ENCODE measurements at places on chromosomes 12 and 14.

DNA sequence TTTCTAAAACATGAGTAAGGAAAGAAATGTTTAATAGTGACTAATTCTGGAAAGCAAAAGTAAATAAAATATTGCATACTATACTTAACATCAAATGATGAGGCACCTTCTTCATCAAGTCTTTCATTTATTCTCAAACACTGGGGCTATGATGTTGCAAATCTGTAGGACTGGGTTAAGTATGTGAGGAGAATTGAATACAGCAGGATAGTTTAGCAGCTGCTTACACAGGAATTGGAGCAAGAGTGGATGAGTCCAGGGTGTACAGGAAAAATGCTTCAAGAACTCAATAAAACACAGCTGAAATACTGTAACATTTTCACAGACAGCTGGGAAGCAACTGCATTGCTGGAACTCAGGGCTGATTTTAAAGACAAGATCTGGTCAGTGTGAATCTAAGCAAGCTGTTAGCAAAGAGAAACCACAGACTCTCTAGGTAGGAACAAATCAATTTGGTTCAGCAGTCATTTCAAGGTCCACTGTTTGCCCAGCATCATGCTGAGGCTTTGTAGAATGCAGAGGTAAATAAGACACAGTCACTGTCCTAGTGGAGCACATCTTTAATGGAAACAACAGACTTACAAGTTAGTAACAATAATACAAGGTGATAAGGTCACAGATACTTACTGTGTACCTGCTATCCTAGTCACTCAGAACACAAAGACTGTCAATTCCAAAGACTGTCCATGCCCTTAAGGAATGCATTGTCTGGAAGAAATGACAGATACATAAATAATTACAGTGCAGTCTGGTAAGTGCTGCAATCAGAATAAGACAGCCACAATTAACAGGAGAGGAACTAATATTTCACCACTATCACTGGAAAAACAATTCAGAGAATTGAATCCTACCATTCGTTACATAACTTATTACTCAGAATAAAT lies 96.8 kb upstream of the DACT1 start:
- no peak for DNase-seq

- DNase-seq: peak; percentile 43
These were observed 6.1 kb downstream of the CCDC184 start for GRCh38 chr12:48189331-48190125.

- DNase-seq: no peak
These were observed 12.8 kb downstream of the SERPINA1 start for GRCh38 chr14:94375552-94376107.

DNA sequence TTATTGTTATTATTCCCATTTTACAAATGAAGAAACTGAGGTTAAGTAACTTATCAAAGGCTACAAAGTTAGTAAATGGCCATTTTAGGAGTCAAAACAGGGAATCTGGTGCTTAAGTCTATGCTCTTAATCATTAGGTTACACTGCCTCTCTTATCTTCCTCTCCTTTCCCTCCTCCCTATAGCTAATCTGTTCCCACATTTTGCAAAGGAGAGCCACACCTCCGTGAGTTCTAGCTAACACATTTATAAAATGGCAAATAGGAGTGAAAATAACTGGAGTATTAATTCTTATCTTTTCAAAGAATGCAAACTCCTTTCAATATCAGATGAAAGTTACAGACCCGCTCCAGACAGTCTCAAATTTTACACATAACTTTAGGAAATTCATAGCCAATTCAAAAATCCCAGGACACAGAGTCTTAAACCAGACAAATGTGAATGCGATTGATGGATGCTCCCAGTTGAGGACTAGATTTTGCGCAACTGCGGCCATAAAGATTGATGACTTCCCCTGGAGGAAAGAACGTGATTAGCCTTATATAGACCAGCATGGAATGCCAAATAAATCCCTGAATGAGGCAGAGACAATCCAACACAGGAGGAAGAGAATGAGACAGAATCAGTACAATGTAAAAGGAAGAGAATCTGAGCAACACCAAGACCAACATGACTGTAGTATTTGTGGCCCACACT lies 225.0 kb upstream of the ARID2 start:
- DNase-seq: no peak

DNA sequence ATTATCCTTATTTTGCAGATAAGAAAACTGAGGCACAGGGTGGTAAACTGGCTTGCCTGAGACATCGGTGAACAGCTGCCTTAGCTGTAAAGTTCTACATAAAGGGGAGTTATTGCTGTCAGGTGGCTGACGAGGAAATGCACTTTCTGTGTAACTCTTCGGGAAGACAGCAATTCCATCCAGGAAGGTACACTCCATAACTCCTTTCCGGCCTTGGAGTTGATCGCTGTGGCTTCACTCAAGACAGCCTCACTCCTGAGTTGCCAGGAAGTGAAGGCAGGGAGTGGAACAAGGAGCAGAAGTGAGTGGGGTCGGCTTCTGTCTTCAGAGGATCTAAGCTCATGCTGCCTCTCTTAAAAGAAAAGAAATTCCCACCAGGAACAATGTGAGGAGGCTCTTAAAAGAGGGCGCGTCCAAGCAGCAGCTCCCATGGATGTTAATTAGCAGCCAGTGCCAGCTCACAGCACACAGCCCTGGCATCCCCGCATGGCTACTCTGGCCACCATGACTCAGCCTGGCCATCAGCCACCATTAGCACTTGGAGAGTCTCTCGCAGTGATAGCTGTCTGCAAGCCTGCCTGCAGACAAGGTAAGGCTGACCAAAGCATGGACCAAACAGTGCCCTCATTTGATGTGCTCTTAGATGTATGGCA lies 60.3 kb downstream of the NUAK1 start:
- DNase-seq: no peak

GRCh38 chr14:90924621-90925340 lies 108.6 kb upstream of the TTC7B start:
- no peak for DNase-seq

DNA sequence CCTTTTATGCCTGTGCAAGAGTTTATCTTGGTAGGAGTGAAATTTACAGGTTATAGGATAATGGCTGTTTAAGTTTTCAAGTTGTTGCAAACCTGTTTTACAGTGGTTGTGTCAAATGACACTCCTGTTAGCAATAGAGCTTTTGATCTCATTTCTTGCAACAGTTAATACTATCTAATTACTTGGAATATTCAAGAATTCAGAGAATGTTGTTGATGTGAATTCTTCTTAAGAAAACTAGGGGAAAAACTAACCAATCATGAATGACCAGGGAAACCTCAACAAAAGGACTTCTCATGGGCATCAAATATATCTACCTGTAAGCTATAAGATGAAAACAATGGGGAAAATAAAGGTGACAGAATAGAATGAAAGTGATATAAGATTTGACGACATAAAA lies 85.0 kb downstream of the IPO8 start:
- no peak for DNase-seq

GRCh38 chr12:122489038-122489437 lies 11.7 kb downstream of the ZCCHC8 start:
- DNase-seq: no peak

DNA sequence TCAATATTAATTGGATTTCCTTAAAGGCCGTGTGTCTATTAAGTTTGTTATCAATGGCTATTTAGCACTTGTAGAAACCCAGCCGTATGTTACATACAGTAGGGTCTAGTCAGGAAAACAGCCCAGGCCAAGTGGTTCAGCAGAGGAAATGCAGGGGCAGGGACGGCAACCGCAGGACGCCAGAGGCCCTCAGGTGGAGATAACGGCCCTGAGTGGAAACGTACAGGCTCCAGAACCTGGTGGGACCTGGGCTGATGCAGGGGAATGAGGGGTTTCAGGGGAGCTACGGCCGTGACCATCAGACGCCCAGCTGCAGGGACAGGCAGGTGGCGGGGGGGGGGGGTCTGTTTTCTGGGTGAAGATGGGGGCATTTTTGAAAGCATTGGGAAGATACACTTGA lies 3.7 kb upstream of the ANKLE2 start:
- no peak for DNase-seq

DNA sequence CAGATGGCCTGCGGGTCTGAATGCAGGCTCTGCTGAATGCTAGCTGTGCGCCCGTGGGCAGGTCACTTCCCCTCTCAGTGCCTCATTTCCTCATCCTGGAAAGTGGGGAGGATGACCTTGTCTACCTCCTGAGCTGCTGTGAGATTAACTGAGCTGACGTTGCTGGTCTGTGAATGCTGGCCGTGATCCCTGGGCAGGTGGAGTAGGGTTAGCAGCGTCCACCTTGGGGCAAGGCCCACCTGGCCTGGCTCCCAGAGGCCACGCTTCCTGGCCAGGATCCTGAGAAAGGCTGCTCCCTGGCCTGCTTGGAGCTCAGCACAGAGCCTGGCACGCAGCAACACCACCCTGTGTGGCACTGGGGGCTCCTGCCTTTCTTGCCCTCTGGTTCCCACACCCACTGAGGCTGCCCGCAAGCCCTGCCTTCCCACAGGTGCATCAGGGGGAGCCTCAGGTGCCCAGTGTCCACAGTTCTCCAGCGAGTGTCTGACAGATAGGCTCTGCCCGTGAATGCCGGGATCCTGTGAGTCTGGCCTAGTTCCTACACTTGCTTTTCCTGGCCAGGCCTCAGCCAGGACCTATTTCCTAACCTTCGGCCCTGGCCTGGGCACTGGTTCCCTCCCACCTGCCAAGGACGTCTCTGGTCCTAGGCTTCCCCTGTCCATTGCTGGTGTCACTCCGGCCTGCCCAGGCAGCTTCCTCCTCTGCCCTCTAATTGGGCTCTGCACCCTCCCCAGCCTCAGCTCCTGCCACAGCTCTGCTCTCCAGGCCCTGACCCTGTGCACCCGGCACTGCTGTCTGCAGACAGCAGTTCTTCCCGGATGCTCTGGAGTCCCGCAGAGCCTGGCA lies 37.2 kb upstream of the TDRD9 start:
- DNase-seq: no peak

DNA sequence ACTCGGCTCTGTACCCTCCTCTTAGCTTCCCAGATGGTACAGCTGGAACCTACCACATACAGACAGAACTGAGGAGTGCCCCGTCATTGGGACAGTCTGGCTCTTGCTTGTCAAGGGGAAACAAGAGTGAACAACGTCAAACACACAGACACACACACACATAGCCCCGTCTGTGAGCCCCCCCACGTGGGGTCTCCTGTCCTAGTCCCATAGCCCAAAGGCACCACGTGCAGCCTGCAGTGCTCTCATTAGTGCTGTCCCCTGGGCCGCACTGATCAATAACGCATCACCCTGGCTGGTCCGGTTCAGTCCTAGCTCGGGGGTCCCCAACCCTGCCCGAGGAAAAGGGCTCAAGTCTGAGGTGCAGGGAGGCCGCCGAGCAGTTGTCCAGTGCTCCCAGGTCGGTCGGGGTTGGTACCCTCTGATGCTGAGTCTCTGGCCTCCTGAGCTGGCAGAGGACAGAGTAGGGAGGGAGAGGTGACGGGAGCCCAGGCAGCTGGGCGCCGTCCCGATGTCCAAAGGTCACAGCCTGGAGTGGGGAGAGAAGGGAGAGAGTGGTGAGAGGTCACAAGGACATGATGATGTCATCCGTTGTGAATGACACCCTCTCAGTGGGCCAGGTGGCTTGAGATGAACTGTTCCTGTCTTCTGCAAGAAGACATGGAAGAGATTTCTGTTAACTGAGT lies 105.4 kb upstream of the NOS1 start:
- no peak for DNase-seq

DNA sequence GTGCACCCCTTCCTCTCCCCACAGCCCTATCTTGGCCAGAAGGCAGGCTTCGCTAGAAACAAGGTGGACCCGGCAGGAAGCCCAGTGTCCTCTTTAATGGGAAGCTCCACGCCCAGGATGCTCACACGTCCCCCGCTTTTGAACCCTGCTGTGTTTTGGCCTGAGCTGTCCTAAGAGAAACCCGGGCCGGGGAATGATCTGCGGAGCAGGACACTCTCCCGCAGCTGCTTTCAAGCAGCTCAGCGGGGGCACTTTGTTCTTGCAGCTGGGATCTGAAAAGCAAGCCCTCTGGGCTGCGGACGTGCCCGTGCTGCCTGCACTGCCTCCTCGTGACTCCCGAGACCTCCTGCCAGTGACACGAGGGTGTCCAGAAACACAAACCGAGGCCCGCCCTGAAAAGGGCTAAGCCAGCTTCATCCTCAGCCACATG lies 30.0 kb downstream of the SCARB1 start:
- DNase-seq: no peak

DNA sequence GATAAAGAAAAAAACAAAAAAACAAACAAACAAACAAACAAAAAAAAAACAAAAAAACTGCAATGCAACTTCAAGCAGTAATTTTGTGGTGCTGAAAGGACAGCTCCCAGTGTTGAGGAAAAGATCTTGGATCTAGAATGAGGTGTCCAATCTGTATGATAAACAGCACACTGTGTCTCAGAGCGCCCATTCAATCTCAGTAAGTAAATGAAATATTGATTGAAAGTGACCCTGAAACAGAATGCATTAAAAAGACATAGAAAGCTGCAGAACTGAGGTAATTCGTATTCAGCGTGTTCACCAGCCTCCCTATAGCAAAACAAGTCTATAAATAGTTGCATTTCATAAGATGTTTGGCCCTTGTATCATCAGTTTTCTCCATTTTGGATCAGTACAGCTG lies 153.0 kb downstream of the NOVA1 start:
- no peak for DNase-seq

- peak; percentile 27 for DNase-seq
These were observed at the start of gene SLC48A1 for GRCh38 chr12:47773062-47773857. Gene SLC48A1, plus strand, starts transcription at chr12:47773238. Its CDS starts 67 bp downstream, at chr12:47773305.

- DNase-seq: no peak
These were observed 75.0 kb upstream of the HIF1A start for GRCh38 chr14:61620130-61620946.

DNA sequence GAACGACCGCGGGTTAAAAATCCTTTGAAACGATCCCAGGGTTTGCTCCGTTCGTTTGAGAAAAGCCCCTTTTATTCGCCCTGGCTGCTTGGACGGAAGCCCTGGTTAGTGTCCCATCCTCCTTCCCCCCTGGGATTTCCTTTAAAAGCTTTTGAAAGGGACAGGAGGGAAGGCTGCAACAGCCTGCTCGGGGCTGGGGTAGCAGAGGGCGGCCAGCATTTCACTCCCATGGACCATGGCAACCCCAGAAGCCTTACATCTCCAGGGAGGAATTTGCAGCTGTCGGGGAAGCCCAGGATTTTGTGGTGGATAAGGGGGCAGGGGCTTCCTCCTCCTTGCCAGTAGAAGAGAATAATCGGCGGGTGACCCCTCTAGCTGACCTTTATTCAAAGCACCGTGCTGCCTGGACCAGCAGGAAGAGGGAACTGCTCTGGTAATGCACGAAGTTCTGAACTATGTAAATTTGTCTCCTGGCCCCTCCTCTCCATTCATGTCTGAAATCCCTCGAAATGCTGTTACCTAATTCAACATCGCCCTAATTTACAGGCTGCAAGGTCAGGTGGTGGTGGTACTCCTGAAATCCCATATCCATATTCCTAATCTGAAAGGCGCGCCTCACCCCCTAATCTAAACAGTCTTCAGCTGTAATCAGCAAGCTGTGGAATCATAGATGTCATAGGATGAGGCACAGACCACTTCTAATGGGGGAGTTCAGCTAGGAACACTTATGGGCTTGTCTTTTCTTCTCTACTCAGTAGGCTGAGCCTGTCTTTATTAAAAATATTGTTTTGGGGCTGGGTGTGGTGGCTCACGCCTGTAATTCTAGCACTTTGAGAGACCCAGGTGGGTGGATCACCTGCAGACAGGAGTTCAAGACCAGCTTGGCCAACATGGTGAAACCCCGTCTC lies 1.0 kb upstream of the CLIP1 start:
- no peak for DNase-seq

GRCh38 chr12:131189781-131190180 lies 236.1 kb downstream of the ADGRD1 start:
- no peak for DNase-seq

GRCh38 chr12:68497702-68498101 lies 113.0 kb upstream of the RAP1B start:
- DNase-seq: no peak
